ENCODE measurements at places on chromosomes 16 and 17.
A peak's percentile ranks its signal among the peaks of the same experiment; 100 is the strongest.

DNA sequence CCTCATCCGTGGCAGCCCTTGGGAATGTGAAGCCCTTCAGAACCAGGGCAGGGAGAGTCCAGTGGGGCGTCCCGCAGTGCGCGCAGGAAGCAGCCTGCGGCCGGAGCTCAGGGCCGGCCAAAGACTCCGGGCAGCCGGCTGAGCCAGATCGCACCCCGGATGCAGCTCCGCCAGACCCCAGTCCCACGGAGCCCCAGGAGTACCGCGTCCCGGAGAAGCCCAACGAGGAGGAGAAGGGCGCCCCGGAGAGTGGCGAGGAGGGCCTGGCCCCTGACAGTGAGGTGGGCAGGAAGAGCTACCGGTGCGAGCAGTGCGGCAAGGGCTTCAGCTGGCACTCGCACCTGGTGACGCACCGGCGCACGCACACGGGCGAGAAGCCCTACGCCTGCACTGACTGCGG is 6.9 kb downstream of the ZNF205 start:
- no peak for DNase-seq

DNA sequence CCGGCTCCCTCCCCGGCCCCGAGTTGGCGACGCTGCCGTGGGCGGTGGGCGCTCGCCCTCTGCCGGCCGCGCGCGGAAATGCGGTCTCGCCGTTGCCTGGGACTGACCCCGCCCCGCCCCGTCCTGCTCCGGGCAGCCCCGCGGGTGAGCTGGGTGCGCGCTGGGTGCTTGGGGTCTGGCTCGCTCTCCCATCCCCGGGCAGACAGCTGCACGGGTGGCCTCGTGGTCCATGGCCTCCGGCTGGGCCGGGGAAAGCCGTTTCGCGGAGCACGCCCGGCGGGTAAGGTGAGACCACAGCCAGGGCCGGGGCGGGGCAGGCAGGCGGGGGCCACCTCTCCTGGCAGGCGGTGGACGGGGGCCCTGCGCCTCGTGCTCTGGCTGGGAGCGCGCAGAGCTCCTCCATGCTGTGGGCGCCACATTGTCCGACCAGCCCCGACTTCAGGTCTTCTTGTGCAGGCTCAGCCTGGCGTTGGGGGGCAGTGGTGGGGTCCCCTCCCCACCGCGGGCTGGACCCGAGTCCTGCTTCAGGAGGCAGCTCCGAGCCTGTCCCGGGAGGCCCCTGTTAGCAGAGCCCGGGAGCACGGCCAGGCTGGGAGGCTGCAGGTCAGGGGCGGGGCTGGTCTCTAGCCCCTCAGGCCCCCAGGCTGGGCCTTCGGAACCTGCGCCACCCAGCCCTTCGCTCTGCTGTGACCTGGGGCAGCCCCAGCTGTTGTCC is 7.0 kb upstream of the C1QTNF8 start:
- peak; percentile 91 for DNase-seq

DNA sequence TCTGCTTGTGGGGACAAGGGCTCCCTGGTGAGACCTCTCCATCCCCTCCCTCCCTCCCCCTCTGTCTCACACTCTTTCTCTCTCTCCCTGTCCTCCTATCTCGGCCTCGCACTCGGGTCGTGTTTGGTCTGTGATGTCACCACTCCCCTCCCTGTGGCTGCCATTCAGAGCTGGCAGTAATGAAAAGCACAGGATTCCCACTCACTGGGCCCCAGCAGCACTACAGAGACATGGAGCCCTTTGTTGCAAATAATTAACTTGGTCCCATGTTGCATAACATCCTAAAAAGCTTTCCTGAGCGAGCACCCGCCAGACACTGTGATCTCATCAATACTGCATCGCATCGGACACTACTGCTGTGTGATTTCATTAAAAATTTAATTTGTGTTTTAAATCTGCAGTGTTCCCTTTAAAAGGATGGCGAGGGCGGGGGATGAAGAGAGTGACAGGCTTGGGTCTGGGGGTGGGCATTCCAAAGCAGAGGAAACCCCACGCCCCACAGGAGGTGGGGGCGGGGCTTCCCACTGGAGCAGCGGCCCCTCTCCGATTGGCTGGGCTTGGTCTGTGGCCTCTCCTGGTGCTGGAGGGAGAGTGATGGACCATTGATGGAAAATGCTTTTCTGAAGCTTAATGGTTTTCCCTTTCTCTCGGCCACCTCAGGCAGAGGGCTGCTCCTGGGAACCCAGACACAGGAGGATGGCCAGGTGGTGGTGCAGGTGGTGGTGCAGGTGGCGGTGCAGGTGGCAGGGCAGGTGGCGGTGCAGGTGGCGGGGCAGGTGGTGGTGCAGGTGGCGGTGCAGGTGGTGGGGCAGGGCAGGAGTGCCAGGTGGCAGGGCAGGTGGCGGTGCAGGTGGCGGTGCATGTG is 15.3 kb upstream of the NPTX1 start:
- no peak for DNase-seq

- DNase-seq: no peak
Measured at GRCh38 chr17:81025065-81025740, 9.7 kb upstream of the BAIAP2 start.

DNA sequence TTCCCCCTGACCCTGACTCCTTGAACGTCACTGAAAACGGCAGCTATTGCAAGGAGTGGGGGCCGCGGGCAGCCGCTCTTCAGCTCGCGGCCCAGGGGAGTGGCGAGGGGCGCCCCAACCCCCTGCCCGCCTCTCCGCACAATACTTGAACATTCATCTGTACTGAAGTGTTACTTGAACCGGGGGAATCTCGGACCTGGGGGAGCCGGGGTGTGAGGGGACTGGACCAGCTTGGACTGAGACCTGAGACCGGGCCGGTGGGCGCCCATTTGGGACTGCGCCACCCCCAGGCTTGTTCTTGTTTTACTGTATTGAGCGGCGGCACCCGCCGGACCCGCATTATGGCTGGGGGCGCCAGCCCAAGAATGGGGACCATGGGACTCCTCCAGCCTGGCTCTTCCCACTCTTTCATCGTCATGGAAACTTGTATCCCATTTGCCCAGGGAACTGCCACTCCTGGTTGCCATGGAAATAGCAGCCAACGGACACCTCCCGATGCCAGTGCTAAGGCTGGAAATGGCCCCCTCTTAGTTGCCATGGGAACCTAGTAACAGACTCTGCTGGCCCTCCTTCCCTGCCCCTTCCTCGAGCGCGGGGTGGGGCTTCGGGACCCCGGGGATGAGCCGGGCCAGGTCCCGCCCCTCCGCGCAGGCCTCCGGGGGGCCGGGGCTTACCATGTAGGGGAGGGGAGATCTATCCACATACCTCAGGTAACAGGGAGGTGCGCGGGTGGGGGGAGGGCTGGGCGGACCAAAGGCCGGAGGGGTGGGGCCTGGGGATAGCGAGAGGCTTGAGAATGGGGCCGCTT is 805 bp upstream of the ORAI3 start:
- peak; percentile 97 for DNase-seq

Data from AG08396 (cell line).